AG08396 (cell line): ENCODE measurements at places on chromosomes 2 and 18.

- DNase-seq: no peak
These were observed 244.3 kb downstream of the ETAA1 start for GRCh38 chr2:67641312-67642045.

DNA sequence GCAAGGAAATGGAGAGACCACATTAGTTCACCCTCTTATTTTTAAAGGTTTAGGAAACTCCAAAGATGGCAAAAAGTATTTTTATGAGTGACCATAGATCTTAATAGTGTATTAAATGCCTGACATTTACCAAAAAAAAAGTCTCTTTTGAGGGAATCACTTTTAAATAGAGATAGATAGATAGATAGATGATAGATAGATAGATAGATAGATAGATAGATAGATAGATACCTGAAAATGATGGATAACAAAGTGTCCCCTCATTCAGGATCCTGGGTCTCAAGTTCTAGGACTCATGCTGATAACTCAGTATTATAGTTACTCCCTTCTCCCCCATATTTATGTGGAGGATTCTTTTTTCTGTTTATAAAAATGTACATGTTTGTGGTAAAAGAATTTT is 52.8 kb downstream of the FARP2 start:
- DNase-seq: no peak

- DNase-seq: no peak
These were observed 327.0 kb upstream of the CDH7 start for GRCh38 chr18:65423776-65424175.

DNA sequence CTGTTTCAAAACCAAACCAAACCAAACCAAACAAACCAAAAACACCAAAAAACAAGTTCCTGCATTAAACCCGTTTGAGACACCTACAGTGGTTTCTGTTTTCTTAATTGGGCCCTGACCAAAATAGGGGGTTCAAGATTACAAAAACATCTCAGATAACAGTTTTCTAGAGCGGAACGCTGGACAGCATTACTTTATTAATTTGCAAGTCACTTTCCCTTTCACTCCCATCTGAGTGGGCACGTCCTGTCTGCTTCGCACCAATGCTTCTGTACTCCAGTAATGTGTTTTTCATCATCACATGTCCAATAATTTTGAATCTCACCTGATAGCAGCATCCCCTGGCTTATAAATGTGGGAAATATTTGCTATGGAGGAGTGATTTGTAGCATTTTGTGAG is 11.7 kb upstream of the MYO1B start:
- no peak for DNase-seq

DNA sequence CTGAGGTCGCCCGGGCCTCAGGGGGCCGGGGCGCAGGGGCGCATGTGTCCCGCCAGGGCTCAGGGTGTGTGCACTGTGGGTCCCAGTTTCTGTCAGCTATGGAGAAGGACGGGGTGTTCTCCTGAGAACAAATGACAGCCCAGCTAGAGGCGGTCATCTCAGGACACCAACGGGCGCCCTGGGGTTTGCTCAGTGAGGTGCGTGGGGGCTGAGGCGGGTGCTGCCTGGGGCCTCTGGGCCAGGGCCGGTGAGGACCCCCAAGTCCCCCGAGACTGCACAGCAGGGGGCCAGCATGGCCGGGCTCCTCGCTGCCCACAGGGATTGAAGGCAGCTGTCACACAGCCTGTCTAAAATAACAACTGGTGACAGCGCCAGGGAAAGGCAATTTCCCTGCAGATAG is 808.8 kb upstream of the SOX11 start:
- DNase-seq: no peak

GRCh38 chr2:223805008-223805407 is 32.4 kb downstream of the AP1S3 start:
- no peak for DNase-seq

GRCh38 chr2:85017411-85018048 is 46.6 kb downstream of the KCMF1 start:
- DNase-seq: no peak

- DNase-seq: no peak
These were observed 108.3 kb downstream of the NFATC1 start for GRCh38 chr18:79504034-79504433.
